NAMALWA (cell line): ENCODE measurements at places on chromosomes 13 and 19.
A peak's percentile ranks its signal among the peaks of the same experiment; 100 is the strongest.

GRCh38 chr13:26964278-26965250 is 204.0 kb upstream of the GPR12 start:
- no peak for DNase-seq

DNA sequence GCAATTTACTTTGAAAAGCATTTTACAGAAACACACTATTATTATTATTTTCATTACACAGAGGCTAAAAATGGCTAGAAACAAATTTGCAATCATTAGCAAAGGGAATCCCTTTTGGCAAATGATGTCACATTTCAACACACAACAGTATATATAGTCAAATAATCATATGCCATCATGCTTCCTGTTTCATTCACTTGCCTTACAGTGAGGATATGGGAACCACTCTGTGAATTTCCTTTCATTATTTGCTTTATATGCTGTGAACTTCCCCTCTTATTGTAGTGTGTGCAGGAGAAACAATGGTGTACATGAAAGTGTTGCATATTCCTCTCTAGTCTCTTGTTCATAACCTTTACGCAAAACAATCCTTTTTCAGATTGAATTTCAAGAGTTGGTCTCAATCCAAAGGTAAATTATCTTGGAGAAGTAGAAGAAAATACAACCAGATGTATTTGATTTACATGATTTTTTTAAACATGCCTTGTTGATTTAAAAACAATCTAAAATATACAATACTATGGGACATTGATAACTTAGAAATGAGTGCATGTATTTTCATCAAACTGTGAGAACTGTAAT is 657.3 kb downstream of the EFNB2 start:
- no peak for DNase-seq

GRCh38 chr13:44300895-44301638 is 72.6 kb upstream of the SERP2 start:
- DNase-seq, result peak; percentile 12

GRCh38 chr19:42229855-42230351 is 9.8 kb downstream of the ZNF526 start:
- no peak for DNase-seq

- DNase-seq, result no peak
Measured at GRCh38 chr19:51460164-51460992, 2.1 kb upstream of the SIGLEC8 start.

DNA sequence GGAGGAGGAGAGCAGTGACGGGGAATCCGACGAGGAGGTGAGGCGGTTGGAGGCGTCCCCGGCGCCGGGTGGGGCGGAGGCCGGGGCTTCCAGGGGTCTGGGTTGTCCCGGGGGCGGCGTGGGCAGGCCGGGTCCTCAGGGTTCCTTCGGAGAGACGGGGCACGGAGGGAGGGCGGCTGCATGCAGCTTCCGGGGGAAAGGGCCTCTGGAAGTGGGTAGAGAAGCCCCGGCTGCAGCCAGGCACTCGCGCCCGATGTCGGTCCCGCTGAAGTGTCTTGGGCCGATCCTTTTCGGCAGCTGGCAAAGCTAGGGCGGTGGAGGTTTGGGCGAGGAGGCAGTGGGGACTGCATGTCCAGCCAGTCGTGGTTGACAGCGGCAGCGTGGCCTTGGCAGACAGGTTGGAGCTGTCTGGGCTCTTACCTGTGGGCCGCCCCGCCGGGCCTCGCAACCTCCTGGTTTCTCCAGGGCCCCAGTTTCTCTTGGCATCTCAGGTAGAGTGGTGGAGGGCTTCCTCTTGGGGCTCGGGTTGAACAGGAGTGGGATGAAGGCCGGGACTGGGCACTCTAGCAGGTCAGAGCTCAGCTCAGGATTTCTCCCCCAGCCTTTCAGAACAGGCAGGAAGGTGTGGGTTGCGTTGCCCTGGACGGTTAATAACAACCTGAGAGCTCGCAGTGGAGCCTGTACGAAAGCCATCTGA is 690 bp downstream of the KMT2B start:
- peak; percentile 51 for DNase-seq

GRCh38 chr13:23268441-23268840 is 87.7 kb downstream of the SGCG start:
- DNase-seq, result no peak

GRCh38 chr13:27022571-27023311 is 148.9 kb downstream of the USP12 start:
- DNase-seq, result no peak

DNA sequence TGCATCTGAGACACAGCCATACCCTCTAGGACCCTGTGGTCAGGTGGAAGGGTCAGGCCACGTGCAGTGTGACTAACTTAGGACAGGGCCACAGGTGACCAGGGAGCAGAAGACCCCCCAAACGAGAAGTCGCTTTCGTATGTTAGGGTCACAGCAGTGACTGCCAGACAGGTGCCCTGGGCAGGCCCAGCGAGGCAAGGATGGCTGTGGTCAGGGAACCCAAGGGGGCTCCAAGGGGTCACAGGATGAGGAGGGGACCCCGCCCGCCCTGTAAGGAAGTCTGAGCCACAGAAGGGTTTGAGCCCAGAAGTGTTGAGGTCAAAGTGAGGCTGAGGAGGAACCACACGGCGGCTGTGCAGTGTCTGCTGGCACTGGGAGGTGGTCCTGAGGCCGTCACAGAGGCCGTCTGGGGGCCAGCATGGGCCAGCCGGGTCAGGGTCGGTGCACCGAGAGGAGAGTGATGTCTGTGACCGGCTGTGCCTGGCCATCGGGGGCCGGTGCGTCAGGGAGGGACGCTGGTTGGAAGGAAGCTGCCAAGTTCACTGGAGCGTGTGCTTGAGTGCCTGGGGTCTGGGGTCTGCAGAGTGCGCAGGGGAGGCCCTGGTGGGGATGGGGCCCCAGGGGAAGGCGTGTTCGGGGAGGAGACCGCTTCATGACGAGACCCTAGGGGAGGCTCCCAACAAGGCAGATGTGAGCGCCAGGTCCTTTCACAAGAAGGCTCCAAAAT is 24.8 kb upstream of the TMEM255B start:
- no peak for DNase-seq

- no peak for DNase-seq
Measured at GRCh38 chr13:27922883-27923612, 3.2 kb downstream of the PDX1 start.

DNA sequence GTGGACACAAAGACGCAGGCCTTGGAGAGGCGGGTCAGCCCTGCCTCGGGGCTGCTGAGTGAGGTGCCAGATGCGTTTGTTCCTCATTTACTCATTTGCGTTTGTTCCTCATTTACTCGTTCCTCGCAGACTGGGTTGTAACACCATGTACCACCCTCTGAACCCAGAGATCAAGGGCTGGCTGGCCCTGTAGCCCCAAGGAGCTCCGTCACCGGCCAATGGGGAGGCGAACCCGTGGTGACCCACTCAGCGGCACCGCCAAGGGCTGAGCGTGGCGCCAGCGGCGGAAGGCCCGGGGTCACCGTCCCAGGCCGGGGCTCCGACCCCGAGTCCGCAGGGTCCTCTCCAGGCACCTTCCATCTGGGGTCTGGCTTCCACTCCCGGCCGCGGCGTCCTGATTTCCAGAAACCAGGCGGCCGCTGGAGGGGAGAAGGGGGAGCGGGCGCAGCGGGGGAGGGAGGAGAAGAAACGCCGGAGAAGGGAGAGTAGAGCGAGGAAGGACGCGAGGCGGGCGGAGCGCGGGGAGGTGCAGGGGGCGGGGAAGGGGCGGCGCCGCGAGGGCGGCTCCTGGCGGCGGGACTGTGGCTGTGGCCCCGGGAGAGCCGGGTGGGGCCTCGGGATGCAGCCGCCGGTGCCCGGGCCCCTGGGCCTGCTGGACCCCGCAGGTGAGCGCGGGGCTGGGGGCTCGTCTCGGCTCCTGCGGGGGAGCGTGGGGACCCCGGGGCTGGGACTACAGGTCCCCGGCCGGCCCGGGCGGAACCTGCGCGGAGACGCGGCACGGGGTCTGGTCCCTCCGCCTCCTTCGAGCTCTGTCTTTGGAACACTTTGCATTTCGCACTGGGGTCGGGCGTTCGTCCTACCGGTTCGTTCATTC is at the start of gene TMEM255B:
Gene TMEM255B, plus strand, starts transcription at position 576 of the 874 bp plus-strand sequence. Its CDS starts 44 bp downstream, at position 620.
- peak; percentile 91 for DNase-seq

DNA sequence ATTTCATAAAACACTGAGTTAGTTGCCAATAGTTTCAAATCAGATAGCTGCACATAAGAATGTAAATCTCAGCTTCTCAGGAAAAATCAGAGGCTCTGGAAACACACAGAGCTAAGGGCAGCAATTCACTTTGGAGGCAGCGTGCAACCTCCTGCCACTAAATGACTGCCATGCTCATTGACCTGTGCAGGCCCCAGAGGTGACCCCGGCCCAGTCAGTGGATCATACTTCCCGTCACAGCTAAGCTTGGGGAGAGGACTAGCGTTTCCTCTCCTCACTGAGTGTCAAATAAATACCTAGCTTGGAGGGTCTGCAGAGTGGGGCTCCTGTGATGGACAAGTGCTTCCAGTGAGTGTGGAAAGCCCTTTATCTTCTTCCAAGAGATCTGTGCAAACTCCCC is 67.2 kb downstream of the UQCRFS1 start:
- no peak for DNase-seq

DNA sequence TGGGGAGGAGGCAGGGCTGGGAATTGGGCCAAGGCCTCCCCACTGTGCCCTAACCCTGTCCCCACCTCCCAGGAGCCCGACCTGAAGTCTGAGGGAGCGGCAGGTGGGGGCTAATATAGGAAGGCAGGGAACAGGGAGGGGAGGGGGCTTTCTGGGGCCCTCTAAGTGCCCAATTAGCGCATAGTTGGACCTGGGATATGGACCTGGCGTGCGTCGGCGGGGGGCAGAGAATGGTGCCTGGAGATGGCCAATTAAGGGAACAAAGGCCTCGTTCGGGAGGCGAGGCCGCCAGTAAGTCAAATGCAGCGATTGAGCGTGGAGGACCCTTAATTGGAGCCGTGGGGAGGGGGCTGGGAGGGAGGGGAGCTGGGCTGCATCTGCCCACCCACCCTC is at the start of gene C19orf85:
Gene C19orf85, minus strand, starts transcription at position 90 of the 393 bp plus-strand sequence. CDS start 197 bp downstream, outside the sequence.
- DNase-seq, result no peak

DNA sequence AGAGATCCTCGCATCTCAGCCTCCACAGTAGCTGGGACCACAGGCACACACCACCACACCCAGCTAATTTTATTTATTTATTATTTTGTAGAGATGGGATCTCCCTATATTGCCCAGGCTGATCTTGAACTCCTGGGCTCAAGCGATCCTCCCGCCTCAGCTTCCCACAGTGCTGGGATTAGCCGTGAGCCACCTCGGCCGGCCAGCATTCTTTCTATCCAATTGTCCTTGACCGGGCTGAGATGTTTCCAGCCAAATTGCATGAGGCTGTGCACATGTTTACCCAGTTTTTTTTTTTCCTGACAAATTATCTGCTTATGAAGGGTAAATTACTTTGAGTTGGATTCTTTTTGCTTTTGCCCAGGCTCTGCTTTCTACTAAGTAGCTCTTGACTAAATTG is 28.2 kb downstream of the UNC13A start:
- DNase-seq, result no peak

- no peak for DNase-seq
Measured at GRCh38 chr19:51070334-51071094, 5.6 kb upstream of the KLK13 start.

- DNase-seq, result no peak
Measured at GRCh38 chr13:98172590-98173422, 4.3 kb downstream of the RNF113B start.

- no peak for DNase-seq
Measured at GRCh38 chr19:33400856-33401682, 27.6 kb downstream of the CEBPG start.

GRCh38 chr13:106276876-106277275 is 258.6 kb downstream of the EFNB2 start:
- DNase-seq, result no peak

DNA sequence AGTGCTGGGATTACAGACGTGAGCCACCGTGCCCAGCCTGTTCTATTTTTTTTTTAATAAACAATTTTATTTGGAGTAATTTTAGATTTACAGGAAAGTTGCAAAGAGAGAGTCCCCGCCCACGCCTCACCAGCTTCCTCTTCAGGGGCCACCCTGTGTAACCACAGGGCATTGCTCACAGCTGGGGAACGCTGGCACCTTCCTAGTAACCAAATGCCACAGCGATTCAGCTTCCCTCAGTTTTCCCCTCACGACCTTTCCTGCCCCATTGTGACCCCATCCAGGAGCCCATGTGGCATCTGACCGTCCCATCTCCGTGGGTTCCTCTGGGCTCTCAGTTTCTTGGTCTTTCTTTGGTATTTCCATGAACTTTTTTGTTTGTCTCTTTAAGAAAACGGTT is 83.9 kb downstream of the GNG7 start:
- DNase-seq, result peak; percentile 67

GRCh38 chr13:35598233-35598632 is 121.7 kb upstream of the MAB21L1 start:
- no peak for DNase-seq

DNA sequence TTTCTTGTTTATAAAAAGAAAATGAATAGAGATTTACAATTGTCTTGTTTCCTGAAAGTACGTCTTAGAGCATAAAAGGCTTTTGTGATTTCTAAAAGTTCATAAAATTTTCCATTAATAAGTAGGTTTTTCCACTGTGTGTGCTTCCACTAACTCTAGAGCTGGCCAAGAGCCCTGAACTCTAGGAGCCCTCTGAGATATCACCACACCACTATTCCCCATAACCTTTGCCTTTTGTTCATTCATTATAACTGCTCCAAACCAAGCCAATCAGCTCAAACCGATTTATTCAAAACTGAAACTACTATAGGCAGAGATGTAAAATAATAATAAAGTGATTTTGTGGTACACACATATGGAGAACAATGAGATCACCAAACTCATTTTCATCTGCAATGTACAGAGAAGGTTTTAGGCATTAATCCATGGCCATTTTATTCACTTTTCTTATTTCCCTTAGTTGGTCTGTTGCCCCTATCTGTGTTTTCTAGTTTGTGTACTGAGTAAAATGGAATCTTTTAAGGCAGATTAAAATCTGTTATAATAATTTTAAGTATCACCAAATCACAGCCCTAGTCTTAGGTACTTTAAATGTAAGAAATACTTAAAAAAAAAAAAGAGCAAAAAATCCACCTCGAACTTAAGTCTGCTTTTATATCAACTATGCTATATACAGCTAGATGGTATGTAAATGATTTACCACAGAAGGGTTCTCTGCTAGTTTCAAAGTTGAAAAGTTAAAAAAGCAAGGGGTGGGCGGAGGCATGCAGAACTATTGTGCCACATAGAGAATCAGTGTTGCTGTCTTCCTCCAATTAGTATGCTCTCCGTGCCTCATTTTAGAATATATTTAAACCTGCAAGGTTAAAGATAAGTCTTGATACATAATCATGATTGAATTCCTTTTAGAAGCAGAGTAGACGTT is 311.3 kb downstream of the KLF12 start:
- no peak for DNase-seq

DNA sequence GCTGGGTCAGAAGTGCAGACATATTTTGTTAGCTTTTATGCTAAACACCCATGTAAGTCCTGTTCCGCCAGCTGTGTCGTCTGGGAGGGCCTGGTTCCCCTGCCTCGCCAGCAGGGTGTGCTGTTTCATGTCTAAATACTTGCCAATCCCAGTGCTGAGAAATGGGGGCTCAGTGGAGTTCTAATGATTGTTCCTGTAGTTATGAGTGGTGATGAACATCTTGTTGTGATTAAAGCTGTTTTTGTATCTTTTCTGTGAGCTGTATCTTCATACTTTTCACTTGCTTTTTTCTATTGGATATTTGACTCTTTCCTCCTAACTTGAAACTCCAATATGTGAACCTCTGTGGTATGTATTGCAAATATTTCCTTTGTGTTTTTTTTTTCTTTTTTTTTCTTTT is 32.7 kb downstream of the KDM4B start:
- peak; percentile 73 for DNase-seq

- no peak for DNase-seq
Measured at GRCh38 chr13:47133011-47133445, 236.2 kb upstream of the HTR2A start.
